ENCODE measurements at places on chromosomes 3 and 15. TPM values are rescaled to one million over a fixed set of nuclear protein-coding genes. Genes with fewer than 3 reads are reported as not detected.

Gene RETNLB
- not detected for polyA plus RNA-seq

Gene CISH
- polyA plus RNA-seq: 29.4 TPM

GRCh38 chr15:62783303-62783957, 259.1 kb upstream of the TPM1 start:
- DNase-seq: no peak

GRCh38 chr3:154144825-154145465, 23.8 kb downstream of the ARHGEF26 start:
- DNase-seq: no peak

- no peak for DNase-seq
Observed at GRCh38 chr3:102144063-102144462, 290.8 kb upstream of the ZPLD1 start.

DNA sequence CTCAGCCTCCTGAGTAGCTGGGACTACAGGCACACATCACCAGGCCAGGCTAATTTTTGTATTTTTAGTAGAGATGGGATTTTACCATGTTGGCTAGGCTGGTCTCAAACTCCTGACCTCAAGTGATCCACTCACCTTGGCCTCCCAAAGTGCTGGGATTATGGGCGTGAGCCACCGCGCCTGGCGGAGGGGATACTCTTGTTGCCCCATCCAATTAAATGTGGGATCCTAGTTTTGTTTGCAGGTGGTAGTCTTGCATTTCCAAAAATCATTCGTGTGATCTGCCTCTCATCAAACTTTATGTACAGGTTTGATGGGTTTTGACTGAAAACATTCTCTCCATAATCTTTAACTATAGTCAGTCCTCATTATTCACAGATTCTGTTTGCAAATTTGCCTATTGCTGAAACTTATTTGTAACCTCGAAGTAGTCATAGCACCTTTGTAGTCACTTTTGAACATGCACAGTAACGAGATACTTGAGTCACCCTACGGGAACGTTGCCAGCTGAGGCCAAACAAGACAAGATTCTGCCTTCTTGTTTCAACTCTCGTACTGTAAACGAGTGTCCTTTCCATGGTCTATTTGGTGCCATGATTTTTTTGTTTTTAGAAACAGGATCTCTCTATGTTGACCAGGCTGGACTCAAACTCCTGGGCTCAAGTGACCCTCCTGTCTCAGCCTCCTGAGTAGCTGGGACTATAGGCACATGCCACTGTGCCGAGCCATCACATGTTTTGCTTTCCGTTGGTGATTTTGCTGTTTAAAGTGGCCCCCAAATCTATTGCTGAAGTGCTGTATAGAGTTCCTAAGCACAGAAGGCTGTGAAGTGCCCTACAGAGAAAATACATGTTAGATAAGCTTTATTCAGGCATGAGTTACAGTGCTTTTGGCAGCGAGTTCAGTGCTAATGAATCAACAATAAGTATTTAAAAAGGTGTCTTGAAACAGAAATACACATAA, 8.1 kb upstream of the MAPK6 start:
- no peak for DNase-seq

DNA sequence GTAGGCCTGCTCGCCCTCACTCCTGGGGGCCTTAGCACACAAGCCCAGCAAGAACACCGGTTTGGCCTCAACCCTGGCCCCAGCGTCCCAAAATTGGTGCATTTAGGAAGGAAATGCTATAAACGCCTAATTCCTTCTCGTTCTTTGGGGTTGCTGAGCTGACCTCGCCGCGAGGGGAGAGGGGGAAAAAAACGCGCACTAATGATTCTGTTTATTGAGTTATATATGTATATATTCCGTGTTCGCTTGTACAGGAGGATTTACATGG, 3.9 kb downstream of the FEZF2 start:
- DNase-seq: no peak

All from left kidney (tissue), 8 donors.